Stimulated activated CD8-positive, alpha-beta memory T cell treated with anti-CD3 and anti-CD28 coated beads, Interleukin-2, amount 100 ng/mL, for 48 hours (primary cell): ENCODE measurements at places on chromosomes 13 and 19.

GRCh38 chr19:8147582-8147978 is 1.8 kb downstream of the FBN3 start:
- no peak for DNase-seq

DNA sequence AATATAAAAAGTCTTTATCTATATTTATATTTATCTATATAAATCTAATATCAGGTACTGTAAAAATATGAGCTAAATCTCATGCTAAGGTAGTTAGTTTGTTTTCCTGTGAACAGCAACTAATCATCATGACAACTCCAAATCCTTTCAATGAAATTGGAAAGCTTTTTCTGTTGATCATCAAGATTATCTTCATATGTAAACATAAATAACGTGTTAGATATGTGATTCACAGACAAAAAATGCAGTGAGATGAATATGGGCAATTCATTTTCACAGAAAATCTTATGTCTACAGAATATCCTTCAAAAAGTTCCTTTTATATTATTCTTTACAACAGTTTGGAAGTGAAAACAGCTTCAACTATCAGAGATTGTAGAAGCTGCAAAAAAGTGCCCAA is 41.7 kb upstream of the EEF1AKMT1 start:
- no peak for DNase-seq

DNA sequence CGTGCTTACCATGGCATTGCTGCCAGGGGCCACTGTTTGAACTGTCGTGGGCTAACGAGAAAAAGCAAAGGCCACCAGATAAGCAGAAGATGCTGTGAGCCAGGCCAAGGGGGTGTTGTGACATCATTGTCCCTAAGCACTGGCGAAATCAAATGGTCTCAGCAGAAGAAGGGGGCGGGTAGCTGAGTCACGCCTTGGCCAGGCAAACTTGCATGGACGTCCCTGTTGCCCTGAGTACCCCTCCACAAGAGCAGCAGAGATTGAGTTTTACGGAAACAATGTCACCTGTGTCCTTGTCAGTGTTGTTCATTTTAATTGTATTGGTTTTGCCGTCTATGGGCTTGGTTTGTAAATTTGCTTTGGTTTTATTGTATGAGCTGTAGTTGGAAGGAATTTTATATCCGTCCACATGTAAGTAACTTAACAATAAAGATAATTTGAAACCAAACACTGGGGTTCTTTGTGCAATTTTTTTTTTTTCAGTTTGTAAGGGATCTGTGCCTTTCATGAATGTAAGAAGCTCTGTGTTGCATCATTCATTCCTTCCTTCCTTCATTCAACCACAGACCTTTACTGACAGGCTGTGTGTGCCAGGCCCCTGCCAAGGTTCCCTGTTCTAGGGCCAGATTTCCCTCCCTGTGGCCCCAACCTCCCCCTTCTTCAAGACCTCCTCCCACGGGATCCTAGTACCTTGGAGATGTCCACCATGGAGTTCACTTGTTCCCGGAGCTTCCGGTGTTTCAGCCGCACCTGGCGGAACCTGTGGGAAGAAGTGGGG is 12.3 kb downstream of the KCNN4 start:
- DNase-seq: no peak

DNA sequence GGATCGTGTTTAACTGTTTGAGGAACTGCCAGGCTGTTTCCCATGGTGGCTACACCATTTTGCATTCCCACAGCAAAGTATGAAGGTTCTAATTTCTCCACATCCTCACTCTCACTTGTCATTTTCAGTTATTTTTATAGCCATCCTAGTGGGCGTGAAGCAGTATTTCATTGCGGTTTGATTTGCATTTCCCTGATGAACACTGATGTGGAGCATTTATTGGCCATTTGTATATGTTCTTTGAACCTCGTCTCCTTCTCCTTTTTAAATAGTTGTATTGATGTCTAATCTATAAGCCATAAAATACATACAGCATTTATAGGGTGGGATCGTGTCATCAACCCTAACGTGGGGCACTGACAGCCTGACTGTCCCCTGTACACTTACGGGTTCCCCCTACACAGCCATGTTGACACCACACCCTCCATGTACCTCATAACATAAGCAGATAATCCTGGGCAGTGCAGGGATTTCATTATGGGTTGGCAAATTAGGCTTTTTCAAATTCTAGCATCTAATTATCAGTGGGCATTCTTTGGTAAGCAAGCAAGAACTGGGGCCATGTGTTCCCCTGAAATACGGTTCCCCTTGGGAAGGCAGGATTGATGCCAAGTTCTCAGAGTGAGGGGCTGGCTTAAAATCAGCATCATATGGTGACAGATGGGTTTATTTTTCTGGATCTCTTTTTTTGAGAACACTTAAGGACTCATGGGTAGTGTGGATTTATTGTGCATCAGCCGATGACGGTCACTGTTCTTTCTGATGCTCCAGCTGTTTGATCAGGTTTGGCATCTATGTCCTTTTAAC is 11.6 kb upstream of the ZBTB45 start:
- DNase-seq: no peak

DNA sequence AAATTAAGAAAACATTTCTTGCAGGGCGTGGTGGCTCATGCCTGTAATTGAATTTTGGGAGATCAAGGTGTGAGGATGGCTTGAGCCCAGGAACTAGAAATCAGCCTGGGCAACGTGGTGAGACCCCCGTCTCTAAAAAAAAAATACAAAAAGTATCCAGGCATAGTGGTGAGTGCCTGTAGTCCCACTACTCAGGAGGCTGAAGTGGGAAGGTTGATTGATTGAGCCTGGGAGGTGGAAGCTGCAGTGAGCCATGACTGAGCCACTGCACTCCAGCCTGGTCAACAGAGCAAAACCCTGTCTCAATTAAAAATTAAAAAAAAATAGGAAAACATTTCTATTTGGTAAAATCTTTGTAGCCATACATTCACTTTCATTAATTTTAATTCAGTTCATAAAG is 526.5 kb downstream of the PCDH9 start:
- DNase-seq: no peak

- DNase-seq: no peak
Observed at GRCh38 chr13:35225582-35225981, 250.9 kb downstream of the MAB21L1 start.

GRCh38 chr19:18896421-18896841 is 473 bp upstream of the CERS1 start:
- no peak for DNase-seq

DNA sequence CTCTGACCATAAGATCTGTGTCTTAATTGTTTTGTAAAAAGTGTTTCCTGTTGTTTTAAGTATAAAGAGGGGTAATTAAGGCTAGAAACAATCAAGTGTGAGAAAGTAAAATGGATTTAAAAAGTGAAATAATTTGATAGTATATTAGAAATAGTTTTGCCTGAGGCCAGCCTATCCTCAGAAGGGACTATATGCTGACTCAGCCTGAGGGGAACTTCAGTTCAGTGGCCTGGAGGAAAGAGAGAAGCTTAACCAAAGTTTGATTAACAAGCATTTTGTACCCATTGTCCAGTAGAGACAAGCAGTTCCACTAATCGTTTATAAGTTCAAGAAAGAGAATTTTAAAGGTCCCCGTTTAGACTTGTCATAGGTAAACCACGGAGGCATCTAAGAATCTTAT is 1793.2 kb upstream of the PRR20A start:
- DNase-seq: no peak

DNA sequence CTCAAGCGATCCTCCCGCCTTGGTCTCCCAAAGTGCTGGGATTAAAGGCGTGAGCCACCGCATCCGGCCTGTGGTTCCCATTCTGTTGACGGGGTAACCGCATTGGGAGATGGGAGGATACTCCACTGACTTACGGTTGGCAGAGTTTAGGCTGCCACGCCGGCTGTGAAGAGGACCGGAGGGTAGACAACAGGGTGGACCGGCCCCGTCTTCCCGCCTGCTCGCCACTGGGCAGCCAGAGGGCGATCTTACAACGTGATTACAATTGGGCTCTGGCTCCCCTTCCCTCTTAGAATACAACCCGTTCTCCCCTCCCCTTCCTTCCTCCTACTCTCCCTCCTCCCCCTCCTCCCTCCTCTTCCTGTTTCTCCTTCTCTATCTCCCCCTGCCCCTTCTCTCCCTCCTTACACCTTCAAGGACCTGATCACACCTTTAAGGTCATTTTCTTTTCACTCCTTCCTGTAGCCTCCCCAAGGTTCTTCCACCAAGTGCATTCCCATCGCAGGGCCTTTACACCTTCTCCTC is 957 bp upstream of the CCDC194 start:
- DNase-seq: peak; percentile 74

DNA sequence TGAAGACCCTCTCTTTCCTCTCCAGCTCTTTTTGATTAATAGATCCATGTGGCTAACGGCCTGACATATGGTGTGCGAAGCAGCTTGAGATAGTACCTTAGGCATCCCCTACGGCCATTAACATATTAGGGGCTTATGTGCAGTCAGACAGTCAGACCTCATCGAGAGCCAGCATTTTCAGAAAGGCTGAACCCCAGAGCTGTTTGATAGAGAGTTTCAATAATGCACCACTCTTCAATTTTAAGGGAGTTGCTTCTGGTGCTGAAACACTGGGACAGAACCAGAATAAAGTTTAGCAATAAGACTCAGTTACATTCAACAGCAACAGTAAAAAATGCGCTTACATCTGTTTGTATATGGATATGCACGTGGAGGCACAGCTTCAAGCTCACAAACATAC is 10.8 kb downstream of the POU4F1 start:
- no peak for DNase-seq

DNA sequence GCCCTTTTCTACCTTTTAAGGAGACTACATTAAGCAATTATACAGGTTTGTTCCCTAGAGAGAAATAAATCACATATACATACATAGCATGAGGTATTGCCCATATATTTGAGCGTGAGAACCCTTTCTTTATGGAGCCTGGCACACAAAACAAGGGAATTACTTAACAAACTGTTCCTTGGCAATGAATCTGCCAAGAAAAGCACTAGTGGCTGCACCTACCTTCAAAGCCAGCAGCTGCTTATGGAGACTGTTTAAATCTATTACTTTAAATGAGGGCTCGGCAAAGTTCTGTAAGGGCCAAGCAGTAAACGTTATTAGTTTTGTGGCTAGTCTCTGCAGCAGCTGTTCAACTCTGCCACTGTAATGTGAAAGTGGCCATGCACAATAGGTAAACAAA is 7.0 kb downstream of the RFX1 start:
- DNase-seq: no peak

DNA sequence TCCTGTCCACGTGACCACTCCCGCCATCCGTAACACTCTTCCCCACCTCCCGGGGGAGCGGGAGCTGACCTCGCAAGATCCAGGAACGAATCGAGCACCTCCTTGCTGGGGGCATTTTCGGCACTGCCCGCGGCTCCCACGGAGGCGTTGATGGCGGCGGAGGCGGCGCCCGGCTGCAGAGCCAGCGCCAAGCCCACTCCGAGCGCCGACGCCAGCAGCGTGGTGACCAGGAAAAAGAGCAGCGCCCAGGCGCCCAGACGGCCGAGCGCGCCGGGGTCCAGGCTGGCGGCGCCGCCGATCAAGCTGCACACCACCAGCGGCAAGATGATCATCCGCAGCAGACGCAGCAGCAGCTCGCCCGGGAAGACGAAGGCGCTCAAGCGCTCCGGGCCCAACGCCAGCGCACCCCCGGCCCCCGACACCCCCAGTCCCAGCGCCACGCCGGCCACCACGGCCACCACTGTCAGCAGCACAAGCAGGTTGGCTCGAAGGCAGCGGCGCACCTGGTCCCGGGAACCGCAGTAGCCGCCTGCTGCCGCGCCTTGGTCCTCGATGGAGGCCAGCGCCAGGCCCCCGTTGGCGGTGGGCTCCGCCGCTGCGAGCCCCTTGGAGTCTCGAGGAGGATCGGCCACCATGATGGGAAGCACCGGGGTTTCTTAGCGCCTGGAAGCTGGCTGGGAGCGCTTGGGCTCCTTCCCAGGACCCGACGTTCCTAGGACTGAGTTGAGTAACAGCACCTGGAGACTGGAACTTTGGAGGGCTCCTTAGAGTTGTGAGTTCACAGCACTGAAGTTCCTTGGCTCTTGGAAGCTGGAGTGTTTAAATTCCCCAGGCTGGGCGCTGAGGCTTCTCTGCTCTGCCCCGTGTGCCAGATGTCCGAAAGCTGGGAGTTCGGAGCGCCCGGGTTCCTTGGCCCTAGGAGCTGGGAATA is 798 bp downstream of the SLC1A5 start:
- no peak for DNase-seq

DNA sequence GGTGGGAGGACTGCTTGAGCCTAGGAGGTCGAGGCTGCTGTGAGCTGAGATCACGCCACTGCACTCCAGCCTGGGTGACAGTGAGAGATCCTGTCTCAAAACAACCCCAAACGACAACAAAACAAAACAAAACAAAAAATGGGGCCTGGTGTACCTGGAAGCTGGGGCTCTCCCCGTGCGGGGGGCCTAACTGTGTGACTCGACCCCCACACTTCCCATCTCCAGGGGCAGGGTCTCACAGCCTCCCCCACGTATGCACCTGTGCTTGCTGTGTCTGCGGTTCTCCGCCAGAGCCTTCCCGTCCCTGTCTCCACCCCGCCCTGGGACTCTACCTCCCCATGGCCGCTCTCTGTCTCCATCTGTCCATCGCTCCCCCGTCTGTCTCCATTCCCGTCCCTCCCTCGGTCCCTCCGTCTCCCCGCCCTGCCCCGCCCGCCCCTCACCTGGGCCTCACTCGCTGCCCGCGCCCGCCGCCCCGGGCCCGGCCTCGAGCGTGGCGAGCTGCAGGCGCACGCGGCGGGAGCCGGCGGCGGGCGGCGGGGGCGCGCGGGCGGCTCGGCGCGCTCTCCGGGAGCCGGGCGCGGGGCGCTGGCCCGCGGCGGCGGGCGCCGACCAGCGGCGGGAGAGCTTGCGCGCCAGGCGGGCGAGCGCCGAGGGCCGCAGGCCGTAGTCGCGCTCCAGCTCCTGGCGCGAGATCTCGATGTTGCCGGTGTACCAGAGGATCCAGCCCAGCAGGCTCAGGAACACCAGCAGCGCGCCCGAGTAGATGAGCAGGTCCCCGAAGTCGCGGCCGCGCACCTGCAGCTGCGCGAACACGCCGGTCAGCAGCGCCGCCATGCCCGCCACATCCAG is 587 bp downstream of the TMEM238 start:
- no peak for DNase-seq

DNA sequence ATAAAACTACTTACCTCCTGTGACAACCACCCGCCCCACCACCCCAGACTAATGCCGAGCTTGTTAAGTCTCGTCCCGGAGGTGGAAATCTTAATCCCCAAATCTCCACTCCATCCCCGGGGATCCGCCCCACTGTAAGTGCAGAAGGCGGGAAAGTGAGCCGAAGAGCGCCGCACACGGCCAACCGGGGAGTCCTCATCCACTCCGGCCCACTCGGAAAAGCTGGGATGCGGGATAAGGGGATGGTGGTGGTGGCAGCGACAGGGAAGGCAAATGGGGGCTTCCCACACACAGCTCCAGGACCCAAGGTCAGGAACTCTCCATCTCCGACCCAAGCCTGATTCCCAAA is 621 bp downstream of the FBL start:
- DNase-seq: no peak

GRCh38 chr13:44719857-44720671 is 143.9 kb upstream of the TSC22D1 start:
- no peak for DNase-seq

- DNase-seq: peak; percentile 57
Observed at GRCh38 chr19:49436381-49437017, 4.8 kb downstream of the SLC17A7 start.

GRCh38 chr19:40542202-40542859 is 34.3 kb upstream of the SHKBP1 start:
- no peak for DNase-seq

GRCh38 chr13:80499536-80500290 is 158.8 kb upstream of the SPRY2 start:
- DNase-seq: no peak

GRCh38 chr13:59885076-59885475 is 278.7 kb downstream of the DIAPH3 start:
- no peak for DNase-seq

- no peak for DNase-seq
Observed at GRCh38 chr13:46995874-46996273, 99.0 kb upstream of the HTR2A start.

GRCh38 chr13:24671386-24672113 is 8.7 kb upstream of the ATP12A start:
- no peak for DNase-seq
